ENCODE measurements at places on chromosomes 6 and 20.
A peak's percentile ranks its signal among the peaks of the same experiment; 100 is the strongest.

GRCh38 chr6:88006557-88006956, 41.1 kb upstream of the SPACA1 start:
- H3K36me3 ChIP-seq: no peaks in the 10 kb centered on the region
- H3K4me1 ChIP-seq: no peaks in the 10 kb centered on the region
- H3K27me3 ChIP-seq: no peaks in the 10 kb centered on the region
- H3K27ac ChIP-seq: no peak overlapping the region

DNA sequence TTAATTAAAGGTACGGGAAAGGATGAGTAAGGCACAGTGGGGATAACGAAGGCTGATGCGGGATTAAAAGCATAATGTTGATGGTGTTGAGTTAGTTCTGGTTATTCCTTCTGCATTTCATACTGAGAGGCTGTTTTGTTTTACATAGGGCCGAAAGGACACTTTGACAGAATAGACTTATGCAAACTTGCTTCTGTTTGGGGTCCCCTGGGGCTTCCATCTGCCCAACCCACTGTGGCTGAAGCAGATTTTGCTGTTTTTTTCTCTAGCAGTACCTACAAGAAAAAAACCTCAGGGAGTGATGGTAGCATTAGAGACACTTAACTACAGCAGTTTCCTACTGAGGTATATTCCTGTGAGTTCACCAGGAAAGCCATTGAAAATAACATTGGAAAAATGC, 136.1 kb upstream of the SUPT3H start:
- no peaks in the 10 kb centered on the region for H3K27me3 ChIP-seq
- H3K4me3 ChIP-seq: no peak overlapping the region
- peaks cover 16% of the 10 kb centered on the region for H3K36me3 ChIP-seq

GRCh38 chr6:118645395-118645794, 6.0 kb downstream of the CEP85L start:
- no peak overlapping the region for H3K27ac ChIP-seq
- H3K36me3 ChIP-seq: no peaks in the 10 kb centered on the region
- no peak for DNase-seq

GRCh38 chr20:14406495-14406894, 69.1 kb upstream of the FLRT3 start:
- H3K4me3 ChIP-seq: no peak overlapping the region
- H3K36me3 ChIP-seq: no peaks in the 10 kb centered on the region
- no peak for DNase-seq
- H3K27me3 ChIP-seq: no peaks in the 10 kb centered on the region

- H3K36me3 ChIP-seq: peaks cover 2% of the 10 kb centered on the region
- no peak for DNase-seq
These were observed 151.3 kb downstream of the RALGAPA2 start for GRCh38 chr20:20561172-20561571.

DNA sequence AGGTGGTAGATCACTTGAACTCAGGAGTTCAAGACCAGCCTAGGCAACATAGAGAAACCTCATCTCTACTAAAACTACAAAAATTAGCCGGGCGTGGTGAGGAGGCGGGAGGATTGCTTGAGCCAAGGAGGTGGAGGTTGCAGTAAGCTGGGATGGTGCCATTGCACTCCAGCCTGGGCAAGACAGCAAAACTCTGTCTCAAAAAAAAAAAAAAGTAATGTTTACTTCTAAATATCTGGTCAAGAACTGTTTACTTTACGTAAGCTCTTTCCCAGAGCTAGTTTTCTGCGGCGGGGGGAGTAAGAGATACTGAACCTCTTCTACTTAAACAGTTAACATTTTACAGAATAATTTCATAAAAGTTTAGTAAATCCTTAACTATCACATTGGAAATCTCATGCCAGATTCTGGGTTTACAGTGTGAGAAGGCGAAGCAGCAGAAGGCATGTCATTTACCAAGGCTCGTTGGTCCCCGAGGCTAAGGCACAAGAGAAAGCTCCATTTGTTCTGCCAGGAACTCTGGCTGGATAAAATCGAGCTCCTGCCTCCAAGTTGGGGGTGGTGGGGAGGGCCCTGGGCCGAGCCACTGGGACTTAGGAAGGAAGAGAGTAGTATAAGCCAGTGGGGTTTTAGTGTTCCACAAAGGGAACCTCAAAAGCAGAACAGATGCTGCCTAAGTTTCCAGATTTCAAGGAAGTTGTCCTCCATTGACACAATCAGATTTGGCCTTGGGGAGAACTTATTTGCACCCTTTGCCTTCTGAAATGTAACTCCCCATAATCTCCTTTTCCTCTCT, 41.7 kb downstream of the ARFGEF2 start:
- H3K36me3 ChIP-seq: peaks cover 46% of the 10 kb centered on the region
- no peaks in the 10 kb centered on the region for H3K27me3 ChIP-seq
- H3K4me1 ChIP-seq: no peaks in the 10 kb centered on the region

DNA sequence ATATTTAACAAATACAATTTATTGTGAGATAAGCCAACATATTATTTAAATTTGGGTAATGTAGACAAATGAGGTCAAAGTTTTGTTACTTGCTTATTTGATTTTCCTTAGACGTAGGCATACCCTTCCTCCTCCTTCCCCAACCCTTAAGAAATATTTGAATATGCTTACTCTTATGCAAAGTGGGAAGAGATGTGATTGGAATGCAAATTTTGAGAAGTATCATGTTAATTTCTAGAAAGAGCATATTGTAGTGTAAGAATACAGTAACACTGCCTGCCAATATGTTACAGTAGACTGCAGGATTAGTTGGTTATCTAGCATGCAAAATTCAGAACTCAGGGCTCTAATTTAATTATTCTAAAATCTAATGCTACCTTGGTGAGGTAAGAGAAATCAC, 32.9 kb downstream of the CRISP1 start:
- H3K4me1 ChIP-seq: no peaks in the 10 kb centered on the region
- no peak overlapping the region for H3K4me3 ChIP-seq
- H3K27me3 ChIP-seq: no peaks in the 10 kb centered on the region

DNA sequence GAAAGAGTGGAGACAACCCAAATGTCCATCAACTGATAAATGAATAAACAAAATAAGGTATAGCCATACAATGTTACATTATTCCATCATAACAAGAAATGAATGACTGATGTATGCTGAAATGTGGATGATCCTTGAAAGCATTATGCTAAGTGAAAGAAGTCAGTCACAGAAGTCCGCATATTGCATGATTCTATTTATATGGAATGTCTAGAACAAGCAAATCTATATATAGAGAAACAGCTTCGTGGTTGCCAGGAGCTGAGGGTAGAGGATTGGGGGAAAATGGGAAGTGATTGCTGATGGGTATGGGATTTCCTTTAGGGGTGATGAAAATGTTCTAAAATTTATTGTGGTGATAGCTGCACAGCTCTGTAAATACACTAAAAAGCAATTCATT, 196.8 kb downstream of the ATXN1 start:
- H3K4me3 ChIP-seq: no peak overlapping the region
- no peaks in the 10 kb centered on the region for H3K36me3 ChIP-seq

GRCh38 chr6:73791336-73791735, 95.3 kb downstream of the CD109 start:
- H3K36me3 ChIP-seq: no peaks in the 10 kb centered on the region
- no peaks in the 10 kb centered on the region for H3K4me1 ChIP-seq
- no peaks in the 10 kb centered on the region for H3K27me3 ChIP-seq
- no peak for DNase-seq
- H3K4me3 ChIP-seq: no peak overlapping the region

DNA sequence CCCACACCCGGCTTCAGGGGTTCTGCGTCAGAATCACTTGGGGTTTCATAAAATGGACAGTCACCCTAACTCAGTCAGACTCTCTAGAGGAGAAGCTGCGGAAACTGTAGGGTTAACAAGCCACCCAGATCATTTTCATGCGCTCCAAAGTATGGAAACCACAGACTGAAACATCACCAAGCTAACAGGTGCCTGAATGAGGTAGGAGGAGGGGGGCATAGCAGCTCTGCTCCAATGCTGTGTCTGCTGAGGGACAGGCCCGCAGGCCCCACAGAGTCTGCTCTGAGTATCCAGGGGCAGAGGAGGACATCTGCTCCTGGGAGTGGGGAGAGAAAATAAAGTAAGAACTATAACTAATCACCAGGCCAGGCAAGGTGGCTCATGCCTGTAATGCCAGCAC, 97.1 kb upstream of the AKAP12 start:
- H3K27ac ChIP-seq: no peak overlapping the region
- DNase-seq: no peak
- H3K27me3 ChIP-seq: peaks cover 12% of the 10 kb centered on the region
- H3K4me1 ChIP-seq: no peaks in the 10 kb centered on the region
- H3K4me3 ChIP-seq: no peak overlapping the region

DNA sequence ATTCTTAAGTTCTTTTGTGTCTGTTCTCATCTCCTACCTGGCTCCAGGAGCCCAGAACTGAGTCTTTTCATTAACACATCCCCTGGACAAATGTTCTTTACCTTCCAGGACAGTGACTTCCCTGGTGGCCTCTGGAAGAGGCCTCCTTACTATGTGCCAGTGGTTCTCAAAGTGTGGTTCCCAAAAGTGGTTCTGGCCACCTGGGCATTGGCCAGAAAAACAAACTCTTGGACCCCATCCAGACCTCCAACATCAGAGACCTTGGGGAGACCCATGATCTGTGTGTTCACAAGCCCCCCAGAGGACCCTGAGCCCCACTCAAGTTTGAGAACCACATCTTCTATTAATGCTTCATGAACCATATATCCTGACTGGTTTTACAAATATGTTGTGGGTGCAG, 7.2 kb upstream of the VSX1 start:
- no peaks in the 10 kb centered on the region for H3K36me3 ChIP-seq
- no peak overlapping the region for H3K27ac ChIP-seq
- H3K4me1 ChIP-seq: peaks cover 38% of the 10 kb centered on the region
- H3K27me3 ChIP-seq: peaks cover 21% of the 10 kb centered on the region

GRCh38 chr20:49515586-49515985, 33.1 kb upstream of the KCNB1 start:
- peaks cover 47% of the 10 kb centered on the region for H3K27me3 ChIP-seq
- H3K4me1 ChIP-seq: peaks cover 10% of the 10 kb centered on the region
- DNase-seq: no peak
- no peaks in the 10 kb centered on the region for H3K36me3 ChIP-seq

- H3K27ac ChIP-seq: no peak overlapping the region
- H3K36me3 ChIP-seq: no peaks in the 10 kb centered on the region
- no peaks in the 10 kb centered on the region for H3K4me1 ChIP-seq
- H3K4me3 ChIP-seq: no peak overlapping the region
These were observed 381.6 kb downstream of the GJA1 start for GRCh38 chr6:121816906-121817540.

DNA sequence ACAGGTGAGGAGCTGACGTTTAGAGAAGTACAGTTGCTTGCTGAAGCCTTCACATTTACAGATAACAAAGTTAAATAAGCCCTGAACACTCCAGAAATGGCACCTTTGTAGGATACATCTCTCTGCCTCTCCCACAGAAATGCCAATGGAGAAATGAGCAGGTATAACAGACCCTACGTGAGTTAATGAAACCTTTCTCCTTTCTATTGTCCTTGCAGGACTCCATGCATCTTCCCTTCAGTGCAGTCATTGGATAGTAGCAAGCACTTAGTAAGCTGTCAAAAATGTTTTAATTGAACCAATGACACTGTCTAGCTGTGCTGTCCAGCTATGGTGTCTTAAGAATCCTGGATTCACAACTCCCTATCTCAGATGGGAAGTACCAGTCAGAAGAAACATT, 8.1 kb upstream of the RRBP1 start:
- H3K27ac ChIP-seq: no peak overlapping the region
- H3K4me1 ChIP-seq: no peaks in the 10 kb centered on the region
- no peak overlapping the region for H3K4me3 ChIP-seq

GRCh38 chr6:144585217-144585814, 300.2 kb downstream of the UTRN start:
- H3K4me1 ChIP-seq: peaks cover 6% of the 10 kb centered on the region
- no peaks in the 10 kb centered on the region for H3K27me3 ChIP-seq
- peaks cover 17% of the 10 kb centered on the region for H3K36me3 ChIP-seq
- DNase-seq: no peak

- no peak for DNase-seq
- H3K27ac ChIP-seq: no peak overlapping the region
- H3K4me1 ChIP-seq: no peaks in the 10 kb centered on the region
- H3K27me3 ChIP-seq: peaks cover 9% of the 10 kb centered on the region
- no peak overlapping the region for H3K4me3 ChIP-seq
These were observed 3.2 kb downstream of the DEFB125 start for GRCh38 chr20:90651-91050.

DNA sequence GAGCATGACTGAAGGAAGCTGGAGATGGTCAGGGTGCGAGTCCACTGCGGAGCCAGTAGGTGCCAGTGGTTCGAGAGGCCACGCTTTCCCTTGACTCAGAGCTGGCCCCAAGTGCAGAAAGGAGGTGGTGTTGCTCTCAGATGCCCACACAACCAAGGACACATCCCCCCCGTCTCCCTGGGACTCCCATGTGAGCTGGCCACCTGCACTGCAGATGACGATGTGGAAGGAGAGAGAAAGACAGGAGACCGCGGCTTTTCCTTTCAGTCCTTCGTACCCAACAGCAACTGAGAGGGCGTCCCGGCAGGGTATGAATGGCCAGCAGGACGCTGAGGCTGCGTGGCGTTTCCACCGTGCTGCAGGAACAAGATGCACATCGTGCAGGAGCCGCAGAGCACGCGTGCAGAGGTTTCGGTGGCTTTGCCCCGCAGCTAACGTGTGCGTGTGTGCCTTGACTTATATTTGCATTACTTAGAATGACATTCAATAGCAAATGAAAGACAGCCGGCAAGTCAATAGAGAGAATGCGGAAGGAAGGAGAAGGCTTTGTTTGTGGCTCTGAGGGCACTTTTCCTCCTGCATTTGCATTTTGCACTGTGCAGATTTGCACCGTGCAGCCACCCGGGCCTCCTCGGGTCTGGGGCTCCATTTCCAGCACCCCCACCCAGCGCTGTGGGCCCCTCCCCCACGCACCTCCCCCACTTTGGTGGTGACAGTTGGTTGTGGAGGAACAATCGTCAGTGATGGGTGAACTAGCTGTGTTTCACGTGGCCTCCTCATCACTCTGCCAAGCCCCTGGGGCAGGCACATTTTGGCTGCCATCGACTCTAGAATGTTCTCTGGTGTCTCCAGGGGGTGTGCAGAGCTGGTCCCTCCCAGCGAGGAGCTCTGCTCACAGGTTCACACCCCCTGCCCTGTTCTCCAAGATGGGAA, 26.4 kb upstream of the BHLHE23 start:
- DNase-seq: no peak
- no peaks in the 10 kb centered on the region for H3K36me3 ChIP-seq
- H3K4me1 ChIP-seq: peaks cover 24% of the 10 kb centered on the region
- no peak overlapping the region for H3K27ac ChIP-seq
- no peaks in the 10 kb centered on the region for H3K27me3 ChIP-seq
- peak overlapping the region; percentile 10 for H3K4me3 ChIP-seq

- no peaks in the 10 kb centered on the region for H3K36me3 ChIP-seq
- peaks cover 21% of the 10 kb centered on the region for H3K4me1 ChIP-seq
- H3K27ac ChIP-seq: no peak overlapping the region
- H3K4me3 ChIP-seq: no peak overlapping the region
These were observed 60.2 kb downstream of the NCOA3 start for GRCh38 chr20:47561603-47562583.

GRCh38 chr6:4947716-4948115, 56.1 kb downstream of the RPP40 start:
- no peak for DNase-seq
- no peak overlapping the region for H3K27ac ChIP-seq
- peaks cover 5% of the 10 kb centered on the region for H3K4me1 ChIP-seq
- peaks cover 50% of the 10 kb centered on the region for H3K36me3 ChIP-seq

- no peaks in the 10 kb centered on the region for H3K4me1 ChIP-seq
- no peaks in the 10 kb centered on the region for H3K27me3 ChIP-seq
- no peak overlapping the region for H3K4me3 ChIP-seq
- no peak for DNase-seq
These were observed 25.7 kb downstream of the MUC22 start for GRCh38 chr6:31035862-31036497.

Measured in T-cell (primary cell).